ENCODE measurements at places on chromosomes 13 and 19.
A peak's percentile ranks its signal among the peaks of the same experiment; 100 is the strongest.

DNA sequence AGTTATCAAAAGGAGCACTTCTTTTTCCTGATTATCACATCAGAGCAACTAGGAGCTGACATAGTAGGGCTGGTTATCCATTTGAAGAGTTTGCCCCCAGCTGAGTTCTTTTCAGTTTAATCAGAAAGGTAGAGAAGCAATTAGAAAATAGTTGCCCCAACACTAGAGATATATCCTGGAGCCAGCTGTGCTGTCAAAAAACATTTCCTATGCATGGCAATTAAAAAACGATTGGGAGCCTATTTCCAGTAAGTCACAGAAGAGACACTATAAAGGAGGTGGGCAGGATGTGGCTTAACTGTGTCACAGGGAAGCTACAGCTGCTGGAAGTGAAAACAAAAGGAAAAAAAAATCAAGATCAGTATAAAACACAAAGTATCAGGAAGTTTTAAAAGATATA lies 155.7 kb upstream of the SLITRK1 start:
- DNase-seq: no peak

- no peak for DNase-seq
These were observed 10.6 kb downstream of the PLPP2 start for GRCh38 chr19:280541-281009.

DNA sequence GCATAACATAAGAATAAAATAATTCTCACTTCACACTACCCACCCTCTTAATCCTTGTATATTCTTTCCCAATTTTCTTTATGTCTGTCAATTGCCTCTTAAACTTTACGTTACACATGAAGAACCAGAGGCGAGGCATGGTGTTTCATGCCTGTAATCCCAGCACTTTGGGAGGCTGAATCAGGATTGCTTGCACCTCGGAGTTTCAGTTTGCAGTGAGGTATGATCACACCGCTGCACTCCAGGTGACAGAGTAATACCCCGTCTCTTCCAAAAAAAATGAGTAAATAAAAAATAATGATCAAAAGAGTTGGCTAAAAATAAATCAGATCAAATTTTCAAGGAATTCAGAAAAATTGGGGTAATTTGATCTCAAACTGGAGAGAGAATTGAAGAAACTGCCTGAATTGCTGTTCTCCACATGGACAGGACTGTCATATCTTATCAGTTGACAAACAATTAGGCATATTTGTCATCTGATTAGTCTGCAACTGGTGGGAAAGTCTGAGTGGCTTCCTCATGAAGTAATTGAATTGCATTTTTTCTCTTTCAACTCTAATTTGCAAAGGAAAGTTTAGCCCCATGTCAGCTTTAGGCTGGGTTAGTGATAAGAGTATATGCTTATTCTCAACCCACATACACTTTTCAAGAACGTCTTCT lies 302.9 kb downstream of the ITGBL1 start:
- DNase-seq: no peak

- no peak for DNase-seq
These were observed 85.0 kb downstream of the MIPEP start for GRCh38 chr13:23804166-23804565.

DNA sequence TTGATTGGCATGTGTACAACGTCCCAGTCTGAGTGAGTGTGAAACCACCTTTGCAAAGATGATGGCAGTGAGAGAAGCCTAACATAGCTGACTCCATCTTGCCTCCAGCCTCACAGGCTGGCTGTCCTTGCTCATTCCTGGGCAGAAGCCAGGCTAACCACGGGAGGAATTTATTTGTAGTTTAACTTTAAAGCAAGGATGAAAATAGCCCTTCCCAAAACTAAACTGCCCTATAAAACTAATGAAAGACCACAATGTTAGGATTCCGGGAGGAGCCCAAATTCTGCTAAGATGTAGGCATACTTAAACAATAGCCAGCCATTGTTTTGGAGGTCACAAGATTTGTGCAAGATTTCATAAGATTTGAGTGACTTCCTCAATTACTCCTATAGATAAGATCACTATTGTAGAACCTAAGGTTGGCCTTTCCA lies 96.6 kb upstream of the LSM14A start:
- DNase-seq: no peak

- DNase-seq: no peak
These were observed 1038.0 kb upstream of the ATXN8OS start for GRCh38 chr13:69069554-69070133.

- no peak for DNase-seq
These were observed 466.6 kb downstream of the SLITRK6 start for GRCh38 chr13:85332615-85333014.

DNA sequence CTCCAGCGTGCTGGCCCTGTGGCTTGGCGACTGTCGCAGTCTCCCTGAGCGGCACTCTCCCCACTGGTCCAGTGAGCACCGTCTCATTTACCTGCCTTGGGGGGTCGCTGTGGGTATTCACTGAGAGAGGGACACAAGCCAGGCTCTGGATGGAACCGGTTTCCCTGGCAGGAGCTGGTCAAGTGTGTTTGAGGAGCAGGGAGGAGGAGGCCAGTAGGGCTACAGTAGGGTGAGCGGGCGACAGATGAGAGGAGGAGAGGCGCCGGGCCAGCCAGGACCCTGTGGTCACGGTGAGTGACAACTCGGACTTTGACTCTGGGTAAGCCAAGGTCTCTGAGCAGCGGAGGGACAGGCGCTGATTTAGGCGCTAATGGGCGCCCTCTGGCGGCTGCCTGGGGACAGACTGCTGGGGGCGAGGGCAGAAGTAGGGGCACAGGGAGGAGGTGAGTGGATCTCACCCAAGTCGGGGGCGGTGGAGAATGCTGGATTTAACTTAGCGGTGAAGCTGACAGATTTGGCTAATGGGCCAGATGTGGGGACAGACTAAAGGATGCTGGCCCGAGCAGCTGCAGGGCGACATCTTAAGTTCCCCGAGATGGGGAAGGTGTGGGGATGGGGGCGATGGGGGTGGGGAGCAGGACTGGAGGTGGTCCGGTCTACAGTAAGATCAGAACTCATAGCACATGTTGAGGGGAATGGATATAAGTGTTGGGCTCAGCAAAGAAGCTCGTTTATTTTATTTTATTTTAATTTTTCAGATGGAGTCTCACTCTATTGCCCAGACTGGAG lies 4.7 kb upstream of the PRMT1 start:
- peak; percentile 64 for DNase-seq

- no peak for DNase-seq
These were observed 699 bp downstream of the TMEM259 start for GRCh38 chr19:1019980-1020867.

Data from activated CD8-positive, alpha-beta memory T cell treated with anti-CD3 and anti-CD28 coated beads for 4 hours (primary cell).